GM12891 (cell line): ENCODE measurements at places on chromosomes 2 and 18.

DNA sequence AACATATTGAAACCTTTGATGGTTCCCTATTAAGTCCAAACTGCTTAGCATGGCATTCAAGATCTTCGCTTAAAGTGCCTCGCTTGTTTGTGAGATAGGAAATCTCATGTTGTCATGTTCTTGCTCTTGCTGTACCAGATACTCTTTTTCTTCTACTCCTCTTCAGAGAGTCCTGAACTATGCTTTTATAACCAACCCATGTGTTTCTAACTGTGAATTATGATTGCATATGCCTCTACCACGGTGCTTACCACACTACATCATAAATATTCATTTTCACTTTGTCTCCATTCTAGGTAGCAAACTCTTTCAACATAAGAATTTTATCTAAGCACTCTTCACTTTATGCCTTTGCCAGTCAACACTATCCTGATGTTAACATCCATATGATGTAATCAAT lies 23.6 kb downstream of the STAT4 start:
- DNase-seq: no peak

DNA sequence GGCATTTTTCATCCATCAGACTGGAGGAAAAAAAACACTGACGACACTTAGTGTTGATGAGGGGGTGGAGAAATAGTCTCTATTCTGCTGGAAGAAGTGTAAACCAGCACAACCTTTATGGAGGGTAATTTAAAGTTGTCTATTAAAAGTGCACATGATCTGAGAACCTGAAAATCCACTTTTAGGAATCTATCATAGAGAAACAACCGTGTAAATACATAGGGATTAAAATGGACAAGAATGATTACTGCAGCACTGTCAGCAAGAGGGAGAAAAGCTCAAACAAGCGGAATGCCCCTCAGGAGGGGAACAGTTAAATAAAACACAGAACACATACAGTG lies 79.6 kb upstream of the MGAT4A start:
- DNase-seq: no peak

GRCh38 chr2:238587776-238588660 lies 161.3 kb downstream of the ASB1 start:
- DNase-seq: no peak

DNA sequence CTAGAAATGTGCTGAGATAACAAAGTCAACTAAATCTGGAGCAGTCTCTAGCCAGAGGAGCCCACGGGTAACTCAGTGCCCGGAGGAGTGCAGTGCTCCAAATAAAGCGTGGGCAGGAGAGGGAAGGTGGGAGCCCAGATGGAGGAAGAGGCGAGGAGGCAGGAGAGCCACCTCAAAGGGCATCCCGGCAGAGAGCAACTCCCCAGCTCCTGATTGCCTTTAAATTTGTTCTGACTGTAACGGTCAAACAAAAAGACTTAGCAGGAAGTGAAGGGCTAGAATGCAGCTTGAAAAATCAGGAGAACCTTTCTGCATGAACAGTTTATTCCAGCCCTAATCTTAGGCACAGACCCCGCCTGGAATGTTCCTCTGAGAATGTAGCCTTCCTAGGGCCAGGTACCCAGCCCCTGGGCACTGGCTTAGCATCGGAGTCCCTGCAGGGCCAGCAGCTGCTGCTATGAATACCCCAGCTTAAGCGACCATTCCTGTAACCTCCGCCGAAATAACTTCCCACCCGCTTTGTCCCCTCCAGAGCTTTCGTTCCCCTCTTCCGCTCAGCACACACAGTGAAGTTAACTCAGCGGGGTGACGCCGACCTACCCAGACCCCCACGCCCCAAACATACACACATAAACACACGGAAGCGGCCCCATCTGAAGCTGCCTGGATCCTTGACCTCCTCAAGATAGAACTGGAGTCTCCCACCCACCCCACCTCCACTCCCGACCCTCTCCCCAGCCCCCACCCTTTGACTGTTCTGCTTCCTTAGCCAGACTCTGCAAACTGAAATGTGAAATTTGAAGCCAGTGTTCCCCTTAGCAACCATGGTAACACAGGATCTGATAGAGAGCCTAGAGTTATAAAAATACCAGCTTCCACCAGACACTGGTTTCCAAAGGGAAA lies 123.2 kb downstream of the SMAD7 start:
- DNase-seq: no peak

GRCh38 chr2:127619203-127619590 lies 26.8 kb upstream of the GPR17 start:
- no peak for DNase-seq

DNA sequence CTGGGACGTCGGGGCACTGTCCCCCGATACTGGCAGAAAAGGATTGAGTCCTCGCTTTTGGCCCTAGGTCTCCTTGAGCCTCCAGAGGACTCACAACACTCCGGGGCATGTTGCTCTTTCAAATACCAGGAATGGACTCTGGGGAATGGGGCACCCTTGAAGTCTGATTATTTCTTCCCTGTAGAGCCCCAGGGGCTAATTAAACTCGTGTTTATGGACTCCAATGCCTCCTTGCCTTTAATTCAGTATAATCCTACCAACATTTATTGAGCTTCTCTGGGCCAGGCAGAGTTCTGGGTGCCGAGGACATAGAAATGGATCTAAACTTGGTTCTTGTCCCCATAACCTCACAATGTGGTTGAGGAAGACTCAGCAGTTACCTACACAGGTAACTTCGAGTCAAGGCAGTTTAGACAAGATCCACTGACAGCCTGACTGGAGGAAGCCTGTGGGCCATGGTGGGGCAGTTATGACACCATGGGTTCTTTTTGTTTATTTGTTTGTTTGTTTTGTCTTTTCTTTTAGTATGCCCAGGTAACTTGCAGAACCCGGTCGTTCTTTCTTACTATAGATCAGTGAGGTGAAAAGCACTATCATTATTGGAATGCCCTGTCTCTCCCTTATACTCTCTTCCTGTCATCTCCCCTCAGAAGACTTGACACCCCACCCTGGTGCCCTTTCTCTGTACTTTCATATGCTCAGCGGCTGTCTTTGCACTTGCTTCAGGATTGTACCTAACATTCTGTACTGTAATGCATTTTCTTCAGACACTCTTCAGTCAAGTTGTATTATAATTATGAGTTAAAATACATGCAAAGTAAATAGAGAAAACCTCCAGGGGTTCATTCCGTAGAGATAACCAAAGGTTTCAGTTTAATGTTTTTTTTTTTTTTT lies 3.2 kb downstream of the CFLAR start:
- DNase-seq: no peak

- no peak for DNase-seq
These were observed 4.8 kb upstream of the POU3F3 start for GRCh38 chr2:104849101-104849500.

- DNase-seq: no peak
These were observed 42.9 kb upstream of the SH3RF3 start for GRCh38 chr2:109085912-109086742.

- no peak for DNase-seq
These were observed 14.9 kb downstream of the IL1B start for GRCh38 chr2:112821682-112822081.

- no peak for DNase-seq
These were observed 38.1 kb upstream of the CCBE1 start for GRCh38 chr18:59735269-59735860.

GRCh38 chr2:42327125-42327524 lies 33.9 kb downstream of the COX7A2L start:
- DNase-seq: no peak

DNA sequence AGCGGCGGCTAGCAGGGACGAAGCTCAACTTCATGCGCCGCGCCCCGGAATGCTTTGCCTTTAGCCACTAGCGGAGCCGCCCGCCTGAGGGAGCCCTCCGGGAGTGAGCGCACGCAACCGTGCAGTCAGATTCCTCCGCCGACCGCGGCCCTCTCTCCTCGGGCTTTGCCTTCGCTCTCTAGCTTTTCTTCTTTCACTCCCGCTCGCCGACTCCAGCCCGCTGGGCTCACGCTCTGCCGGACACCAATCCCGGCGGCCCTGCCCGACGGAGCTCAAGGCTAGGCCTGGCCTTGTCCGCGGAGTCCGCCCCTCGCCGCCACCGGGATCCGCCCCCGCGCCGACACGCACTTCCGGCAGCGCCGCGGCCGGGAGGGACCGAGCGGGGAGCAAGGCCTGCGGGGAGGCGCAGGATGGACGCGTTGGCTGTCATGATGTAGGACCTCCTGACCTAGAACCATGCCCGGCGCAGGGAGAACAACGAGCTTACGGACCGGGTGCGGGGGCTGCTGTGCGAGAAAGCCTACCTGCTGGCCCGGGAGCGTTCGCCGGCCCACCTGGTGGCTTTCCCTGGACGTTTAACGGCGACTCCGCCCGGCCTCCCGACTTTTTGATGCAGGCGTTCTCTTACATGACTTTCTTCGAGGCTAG lies 40.8 kb upstream of the AKAIN1 start:
- peak; percentile 63 for DNase-seq

GRCh38 chr2:189233527-189233926 lies 54.0 kb upstream of the COL5A2 start:
- no peak for DNase-seq

- no peak for DNase-seq
These were observed 90.8 kb downstream of the RHOB start for GRCh38 chr2:20537423-20538307.

DNA sequence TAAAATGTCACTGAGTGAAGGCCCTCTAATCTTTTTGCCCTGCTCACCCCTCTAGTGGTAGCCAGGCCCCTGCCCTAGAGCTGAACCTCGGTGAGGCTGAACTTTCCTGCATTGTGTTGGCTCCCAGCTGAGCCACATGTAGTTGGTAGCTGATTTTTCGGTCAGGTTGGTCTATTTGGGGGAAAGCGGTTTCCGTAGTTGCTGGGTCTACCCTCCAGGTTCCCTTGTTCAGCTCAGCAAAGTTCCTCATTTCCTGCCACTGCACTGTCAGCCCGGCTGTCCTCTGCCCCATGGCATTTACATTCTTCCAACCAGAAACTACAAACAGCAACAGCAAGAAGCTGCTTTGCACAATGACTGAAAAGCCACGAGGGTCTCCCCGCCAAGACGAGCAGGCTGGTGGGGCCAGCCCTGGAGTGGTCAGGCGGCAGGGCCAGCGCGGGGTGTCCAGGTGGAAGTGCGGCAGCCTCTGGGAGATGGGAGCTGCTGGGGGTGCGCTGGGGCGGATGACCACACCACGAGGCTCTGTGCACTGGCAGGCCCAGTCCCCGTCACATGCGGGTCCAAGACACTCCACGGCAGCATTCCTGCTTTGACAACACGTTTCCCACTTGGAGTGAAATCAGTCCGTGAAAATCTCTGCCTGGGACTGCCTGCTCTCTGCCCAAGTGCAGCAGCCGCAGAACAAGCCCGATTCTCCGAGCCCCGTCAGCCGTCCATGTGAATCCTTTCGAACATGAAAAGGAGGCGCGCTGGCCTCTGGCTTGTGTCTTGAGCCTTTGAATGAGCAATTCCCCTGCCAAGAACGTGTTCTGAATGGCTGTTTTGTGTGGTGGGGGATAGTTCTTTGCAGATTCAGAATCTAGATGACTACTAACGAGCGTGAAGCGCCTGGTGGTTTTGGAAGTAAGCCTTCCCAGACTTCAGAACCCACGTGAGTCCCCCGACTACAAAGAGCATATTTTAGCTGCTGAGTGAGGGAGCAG lies 159.4 kb downstream of the ASB1 start:
- no peak for DNase-seq

GRCh38 chr2:2806711-2807110 lies 475.6 kb upstream of the MYT1L start:
- no peak for DNase-seq

DNA sequence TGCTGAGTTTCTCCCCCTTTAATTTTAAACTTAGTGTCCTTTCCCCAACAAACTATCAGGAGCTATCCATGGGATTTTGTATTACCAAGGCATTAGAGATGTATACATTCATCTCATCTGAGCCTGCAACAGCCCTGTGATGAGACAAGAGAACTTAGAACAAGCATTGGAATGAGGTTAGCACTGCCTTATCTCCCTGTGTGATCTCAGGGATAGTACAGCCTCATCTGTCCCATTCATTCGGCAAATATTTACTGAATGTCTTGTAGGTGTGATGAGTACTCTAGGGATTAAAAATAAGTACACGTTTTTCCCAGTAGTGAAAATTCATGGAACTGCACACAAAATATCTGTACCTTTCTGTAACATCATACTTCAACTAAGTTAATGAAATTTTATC lies 45.6 kb downstream of the PAIP2B start:
- DNase-seq: no peak

GRCh38 chr2:115248066-115248465 lies 805.6 kb downstream of the DPP10 start:
- DNase-seq: no peak

- no peak for DNase-seq
These were observed 57.5 kb downstream of the ZRANB3 start for GRCh38 chr2:135473567-135473966.

DNA sequence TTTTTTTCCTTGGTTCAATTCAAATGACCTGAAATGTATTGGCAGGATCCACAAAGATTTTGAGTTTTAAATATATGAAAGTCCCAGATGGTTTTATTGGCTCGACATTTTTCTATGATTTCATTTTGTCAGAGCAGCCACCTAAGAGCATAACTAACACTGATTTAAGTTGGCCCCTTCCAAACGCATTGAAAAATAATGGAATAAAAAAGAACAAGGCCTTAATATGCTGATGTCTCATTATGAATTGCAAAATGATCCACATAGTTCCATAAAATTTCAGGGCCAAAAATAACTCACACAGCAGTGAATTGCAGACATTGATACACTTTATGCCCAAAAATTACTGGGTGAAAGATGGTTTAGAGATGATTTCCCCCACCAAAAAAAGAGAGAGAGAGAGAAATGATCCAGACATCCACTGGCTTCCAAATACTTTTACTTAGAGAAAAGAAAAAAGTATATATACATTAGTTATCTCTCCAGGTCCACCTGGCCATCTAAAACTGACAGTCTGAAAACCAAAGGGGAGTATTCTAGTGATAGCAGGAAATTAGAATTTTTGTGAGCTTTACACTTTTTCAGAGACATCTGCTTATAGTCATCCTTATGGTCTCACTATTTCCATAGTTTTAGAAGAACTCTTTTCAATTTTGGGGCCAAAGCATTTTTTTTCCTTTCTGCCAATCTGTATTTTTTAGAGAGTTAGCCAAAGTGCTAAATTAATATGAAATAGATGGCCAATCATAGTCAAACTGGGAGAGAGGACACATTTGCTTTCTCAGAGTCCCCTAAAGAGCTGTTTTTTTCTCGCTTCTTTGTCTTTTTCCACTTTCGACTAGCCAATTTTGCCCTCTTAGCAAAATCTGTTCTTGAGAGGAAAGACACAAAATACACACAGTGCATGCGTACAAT lies 213.5 kb upstream of the RND3 start:
- DNase-seq: no peak

DNA sequence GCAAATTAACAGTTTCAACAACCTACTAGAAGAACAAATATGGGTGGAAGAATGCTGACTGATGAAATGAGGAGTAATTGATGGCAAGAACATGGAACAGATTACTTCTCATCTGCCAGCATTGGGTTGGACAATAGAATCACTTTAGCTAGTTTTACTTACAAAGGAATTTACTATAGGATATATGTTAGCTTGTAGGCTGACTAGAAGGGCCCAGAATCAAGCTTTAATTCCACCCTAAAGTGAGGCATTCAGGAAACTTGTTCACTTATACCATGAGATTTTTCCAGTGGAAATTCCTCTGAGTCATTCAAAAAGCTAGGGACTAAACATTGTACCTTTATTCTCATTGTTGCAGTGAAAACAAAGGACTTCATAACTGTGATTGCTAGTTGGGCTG lies 5.0 kb upstream of the ZSWIM2 start:
- DNase-seq: no peak

GRCh38 chr18:41906528-41907146 lies 48.4 kb upstream of the PIK3C3 start:
- peak; percentile 32 for DNase-seq
